ENCODE measurements at places on chromosomes 12 and 14.

DNA sequence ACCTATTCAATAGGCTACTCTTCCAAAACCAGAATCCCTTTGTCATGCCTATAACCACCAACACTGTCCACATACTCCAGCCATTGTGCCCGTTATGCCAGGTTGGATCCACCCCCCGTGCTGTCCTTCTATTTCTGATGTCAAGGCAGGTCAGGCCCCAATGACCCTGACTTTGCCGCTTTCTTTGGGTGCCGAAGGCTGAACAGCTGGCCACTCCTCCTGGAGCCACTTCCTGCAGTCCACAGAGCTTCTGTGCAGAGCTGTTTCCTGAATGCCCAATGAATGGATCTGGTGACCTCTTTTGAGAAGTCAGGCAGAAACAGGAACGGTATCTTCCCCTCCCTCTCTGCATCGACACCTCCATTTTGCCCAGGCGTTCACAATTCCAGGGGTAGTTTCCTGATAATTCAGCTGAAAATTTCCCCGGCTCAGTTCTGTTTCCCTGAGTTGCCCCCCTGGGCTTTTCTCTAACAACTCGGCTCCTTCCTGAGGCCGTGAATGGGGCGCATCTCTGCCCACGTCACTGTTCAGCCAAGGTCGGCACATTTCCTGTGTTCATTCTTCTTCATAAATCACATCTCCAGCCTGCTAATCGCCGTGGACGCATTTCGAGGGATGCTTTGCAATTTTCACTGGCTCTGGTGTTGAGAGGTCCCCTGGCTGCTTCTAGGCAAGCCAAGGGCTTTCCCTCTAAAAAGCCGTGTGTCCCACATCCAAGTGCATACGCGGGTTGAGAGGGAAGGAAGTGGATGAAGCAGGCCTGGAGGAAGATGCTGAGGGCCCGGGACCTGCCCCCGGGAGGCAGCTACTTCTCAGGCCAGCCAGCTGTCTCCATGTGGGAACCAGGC lies 86.5 kb downstream of the PAPOLA start:
- peaks cover 10% of the 10 kb centered on the region for H3K4me1 ChIP-seq
- H3K27me3 ChIP-seq, result peaks cover 66% of the 10 kb centered on the region
- H3K36me3 ChIP-seq, result no peaks in the 10 kb centered on the region

- no peak overlapping the region for H3K4me3 ChIP-seq
- no peak for DNase-seq
- H3K36me3 ChIP-seq, result peaks cover 28% of the 10 kb centered on the region
- peaks cover 8% of the 10 kb centered on the region for H3K4me1 ChIP-seq
Measured at GRCh38 chr12:12474931-12475795, 87.5 kb downstream of the DUSP16 start.

GRCh38 chr14:24293525-24293924 lies 6.1 kb downstream of the DHRS1 start:
- no peaks in the 10 kb centered on the region for H3K27me3 ChIP-seq
- H3K4me1 ChIP-seq, result peaks cover 33% of the 10 kb centered on the region
- no peak overlapping the region for H3K4me3 ChIP-seq
- peaks cover 35% of the 10 kb centered on the region for H3K36me3 ChIP-seq

GRCh38 chr14:56514663-56515371 lies 64.8 kb upstream of the TMEM260 start:
- no peak for DNase-seq
- no peaks in the 10 kb centered on the region for H3K36me3 ChIP-seq
- H3K27ac ChIP-seq, result no peak overlapping the region
- H3K27me3 ChIP-seq, result peaks cover 8% of the 10 kb centered on the region
